Fibroblast of skin of right quadriceps (primary cell): ENCODE measurements at places on chromosomes 5 and 9.

DNA sequence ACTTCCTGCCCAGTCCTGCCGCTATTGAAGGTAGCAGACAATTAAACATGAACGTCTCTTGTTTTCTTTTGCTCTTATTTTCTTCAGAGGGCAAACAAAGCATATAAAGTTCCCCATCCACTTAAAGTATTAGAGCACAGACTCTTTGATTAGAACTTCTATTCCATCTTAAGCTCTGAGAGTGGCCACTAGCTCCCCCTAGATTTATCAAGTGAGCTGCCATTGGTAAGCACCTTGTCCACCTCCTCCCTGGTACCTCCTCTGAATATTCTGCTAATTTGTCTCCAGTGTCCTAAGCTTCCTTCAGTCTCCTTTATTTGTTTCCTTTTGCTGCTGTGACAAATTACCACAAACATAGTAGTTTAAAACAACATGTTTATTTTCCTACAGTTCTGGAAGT, 264.3 kb upstream of the KCNN2 start:
- no peak for DNase-seq

GRCh38 chr9:93486268-93486667, 32.9 kb upstream of the FAM120AOS start:
- DNase-seq = no peak

DNA sequence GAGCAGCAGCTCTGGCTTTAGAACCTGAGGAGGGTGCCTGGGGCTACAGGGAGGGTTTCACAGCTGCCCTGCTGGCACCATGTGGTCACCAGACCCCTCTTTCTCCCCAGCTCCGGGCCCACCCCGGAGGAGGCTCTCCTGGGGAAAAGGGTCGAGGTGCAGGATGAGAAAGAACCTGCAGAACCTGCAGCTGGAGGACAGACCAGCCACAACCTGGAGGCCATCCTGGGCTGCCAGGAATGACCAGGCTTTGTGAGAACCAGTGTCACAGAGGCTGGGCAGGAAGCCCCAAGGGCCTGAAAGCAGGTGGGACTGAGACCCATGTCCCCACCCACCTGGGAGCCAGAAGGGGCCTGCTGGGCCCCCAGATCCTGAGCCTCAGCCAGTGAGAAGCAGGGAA, 23.0 kb downstream of the SEMA4D start:
- DNase-seq = no peak

- DNase-seq = no peak
Observed at GRCh38 chr9:133344979-133345378, 3.0 kb downstream of the MED22 start.

- DNase-seq = no peak
Observed at GRCh38 chr5:109418712-109419352, 9.1 kb upstream of the PJA2 start.

- DNase-seq = no peak
Observed at GRCh38 chr5:54491326-54491725, 26.2 kb upstream of the SNX18 start.

DNA sequence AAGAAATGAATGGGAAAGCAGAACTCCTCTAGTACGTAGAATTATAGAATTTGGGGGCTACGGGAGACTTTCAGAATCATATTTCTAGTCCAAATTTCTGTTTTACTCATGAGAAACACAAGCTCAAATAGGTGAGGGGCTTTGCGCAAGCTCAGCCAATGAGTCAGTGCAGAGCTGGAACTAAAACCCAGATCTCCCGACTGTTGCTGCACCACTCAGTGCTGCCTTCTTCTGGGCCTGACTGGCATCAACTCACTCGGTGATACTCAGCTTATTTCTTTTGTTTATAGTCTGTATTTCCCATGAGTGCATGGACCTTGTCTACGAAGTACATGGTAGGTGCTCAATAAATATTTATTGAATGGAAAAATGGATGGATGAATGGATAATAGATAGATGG, 280.2 kb downstream of the CDK5RAP2 start:
- DNase-seq = no peak

DNA sequence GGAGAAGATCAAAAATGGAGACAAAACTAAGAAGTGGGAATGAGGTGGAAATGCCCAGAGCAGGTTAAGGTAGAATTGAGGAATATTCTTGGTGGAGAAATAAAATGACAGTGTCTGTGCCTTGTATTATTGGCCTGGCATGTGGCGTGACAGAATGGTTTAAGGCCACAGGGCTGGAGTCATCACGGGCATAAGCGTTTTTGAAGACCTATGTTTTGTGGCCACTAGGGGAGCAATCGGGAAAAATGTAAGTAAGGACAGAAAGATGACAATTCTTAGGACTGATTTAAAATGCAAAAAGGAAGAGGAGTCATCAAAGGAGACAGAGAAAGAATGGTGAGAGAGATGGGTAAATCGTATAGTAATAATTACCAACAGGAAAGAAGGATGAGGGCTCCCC, 72.2 kb upstream of the EPB41L4A start:
- no peak for DNase-seq

GRCh38 chr5:43603344-43604217, 601 bp downstream of the NNT start:
- peak; percentile 29 for DNase-seq

DNA sequence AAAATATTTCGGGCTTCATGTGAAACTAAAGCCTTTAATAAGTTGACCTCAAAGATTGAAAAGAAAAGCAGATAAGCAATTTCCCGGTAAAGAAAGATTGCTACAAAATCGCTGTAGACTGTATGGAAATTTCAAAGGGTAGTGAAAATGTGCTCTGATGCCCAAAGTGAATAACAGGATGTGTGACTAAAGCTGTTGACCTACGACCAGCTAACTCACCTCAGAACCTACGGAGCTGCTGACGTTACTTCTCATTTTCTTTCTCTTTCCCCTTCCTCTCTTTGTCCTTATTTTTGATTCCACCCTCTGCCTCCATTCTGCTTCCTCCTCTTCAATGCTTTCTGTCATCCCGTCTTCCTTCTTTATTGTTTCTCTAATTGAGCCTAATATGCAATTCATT, 103.2 kb downstream of the PDE4D start:
- no peak for DNase-seq

GRCh38 chr9:69181908-69182353, 7.9 kb downstream of the TJP2 start:
- DNase-seq = peak; percentile 14

DNA sequence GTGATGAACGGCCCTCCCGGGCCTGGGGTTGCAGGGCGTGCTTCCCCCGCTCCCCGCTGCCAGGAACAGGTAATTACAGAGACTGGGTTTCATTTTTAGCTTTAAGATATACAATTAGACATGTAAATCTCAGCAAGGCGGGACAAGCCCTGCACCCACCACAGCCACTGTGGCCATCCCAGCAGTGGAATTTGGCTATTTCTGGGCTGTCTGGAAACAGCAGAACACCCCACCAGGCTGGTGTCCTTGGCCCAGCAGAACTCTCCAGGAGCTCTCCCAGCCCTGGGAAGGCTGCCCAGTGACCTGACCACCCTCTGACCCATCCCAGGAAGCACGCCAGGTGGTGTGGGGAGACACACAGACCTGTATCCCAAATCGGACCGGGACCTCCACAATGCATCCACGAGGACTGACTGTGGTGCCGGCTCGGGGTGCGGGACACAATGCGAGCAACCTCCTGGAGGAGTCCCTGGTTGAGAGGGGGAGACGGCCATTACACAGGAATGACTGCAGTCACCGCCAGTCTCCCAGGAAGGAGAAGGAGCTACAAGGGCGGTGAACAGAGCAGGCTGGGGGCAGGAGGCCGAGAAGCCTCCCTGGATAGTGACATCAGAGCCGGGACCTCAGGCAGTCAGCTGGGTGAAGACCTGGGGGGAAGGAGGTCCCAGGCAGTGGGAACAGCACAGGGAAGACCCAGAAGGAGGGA, 17.3 kb downstream of the EEIG1 start:
- no peak for DNase-seq

GRCh38 chr5:175452166-175452565, 8.2 kb upstream of the DRD1 start:
- DNase-seq = no peak

DNA sequence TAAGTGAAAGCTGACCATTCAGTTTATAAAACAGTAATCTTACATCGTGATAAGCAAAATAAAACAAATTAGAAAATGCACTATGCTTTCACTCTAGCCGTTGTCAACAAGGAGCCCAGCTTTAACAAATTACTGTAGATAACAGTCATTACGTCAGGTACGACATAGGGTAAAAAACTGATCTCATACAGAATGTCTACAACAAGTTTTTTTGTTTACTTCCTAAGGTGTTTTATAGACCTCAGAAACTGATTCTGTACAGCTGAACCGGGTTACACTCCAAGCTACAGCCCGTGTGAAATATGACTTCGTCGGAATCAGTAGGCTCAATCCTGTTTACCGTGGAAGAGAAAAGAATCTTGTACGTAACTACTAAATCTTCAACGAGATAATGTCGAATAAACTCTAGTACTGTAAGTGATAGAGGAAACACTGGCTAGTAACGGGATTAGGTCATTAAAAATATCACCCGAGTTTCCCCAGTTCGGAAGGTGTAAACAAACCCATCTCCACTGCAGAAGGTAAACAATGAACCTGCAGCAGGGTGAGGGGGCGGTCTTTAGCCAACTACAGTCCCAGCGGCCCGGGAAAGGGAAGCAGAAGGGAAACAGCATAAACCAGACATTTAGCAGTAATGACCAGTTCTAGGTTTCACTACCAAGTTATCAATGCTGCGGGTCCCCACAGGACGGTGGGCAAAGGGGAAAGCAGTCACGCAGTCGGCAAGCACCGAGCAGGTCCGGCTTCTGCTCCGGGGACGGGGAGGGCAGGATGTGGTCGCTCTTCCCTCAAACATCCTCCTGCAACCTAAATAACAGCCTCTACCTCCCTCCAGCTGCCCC, 1.1 kb downstream of the RICTOR start:
- peak; percentile 32 for DNase-seq

GRCh38 chr5:127558273-127558672, 40.8 kb downstream of the PRRC1 start:
- no peak for DNase-seq

DNA sequence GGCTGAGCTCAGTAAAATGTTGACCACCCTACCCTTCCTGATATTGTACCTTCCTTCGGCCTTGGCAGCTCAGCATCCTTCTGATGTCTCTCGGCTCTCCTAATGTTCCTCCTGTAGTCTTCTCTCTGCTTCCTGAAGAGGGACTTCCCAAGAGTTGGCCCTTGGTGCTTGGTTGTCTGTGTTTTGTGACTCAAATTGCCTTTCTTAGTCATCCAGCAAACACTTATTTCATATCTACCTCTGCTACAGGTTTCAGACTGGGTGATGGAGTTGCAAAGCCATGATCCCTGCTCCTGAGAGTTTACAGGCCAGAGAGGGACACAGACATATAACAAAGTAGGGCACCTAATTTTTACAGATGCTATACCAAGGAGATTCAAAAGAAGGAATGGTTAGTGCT, 70.1 kb downstream of the SV2C start:
- DNase-seq = no peak

DNA sequence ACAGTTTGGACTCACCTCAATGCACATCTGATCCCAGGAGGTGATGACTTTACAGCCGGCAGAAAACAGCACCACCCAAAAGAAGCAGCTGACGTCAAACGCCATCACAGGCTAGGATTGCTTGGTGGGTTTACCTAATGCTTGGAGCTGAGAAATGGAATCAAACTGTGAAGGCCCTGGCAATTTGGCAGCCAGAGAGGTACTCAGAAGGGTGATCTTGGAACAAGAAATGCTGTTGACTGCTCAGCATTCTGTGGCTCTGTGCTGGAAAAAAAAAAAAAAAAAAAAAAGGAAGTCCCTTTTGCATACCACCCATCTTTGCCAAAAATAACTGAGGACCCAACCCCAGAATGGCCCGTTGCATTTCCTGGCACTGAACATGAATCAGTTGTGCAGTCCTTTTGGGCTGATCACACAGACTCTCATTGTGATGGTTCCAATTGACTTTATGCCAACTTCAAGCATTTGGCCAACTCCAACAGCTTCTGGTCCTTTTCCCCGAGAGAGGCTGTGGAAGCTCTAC, at the start of gene CD180:
Gene CD180, minus strand, starts transcription at position 263 of the 523 bp plus-strand sequence. Its CDS starts 158 bp downstream, at position 105.
- DNase-seq = no peak

DNA sequence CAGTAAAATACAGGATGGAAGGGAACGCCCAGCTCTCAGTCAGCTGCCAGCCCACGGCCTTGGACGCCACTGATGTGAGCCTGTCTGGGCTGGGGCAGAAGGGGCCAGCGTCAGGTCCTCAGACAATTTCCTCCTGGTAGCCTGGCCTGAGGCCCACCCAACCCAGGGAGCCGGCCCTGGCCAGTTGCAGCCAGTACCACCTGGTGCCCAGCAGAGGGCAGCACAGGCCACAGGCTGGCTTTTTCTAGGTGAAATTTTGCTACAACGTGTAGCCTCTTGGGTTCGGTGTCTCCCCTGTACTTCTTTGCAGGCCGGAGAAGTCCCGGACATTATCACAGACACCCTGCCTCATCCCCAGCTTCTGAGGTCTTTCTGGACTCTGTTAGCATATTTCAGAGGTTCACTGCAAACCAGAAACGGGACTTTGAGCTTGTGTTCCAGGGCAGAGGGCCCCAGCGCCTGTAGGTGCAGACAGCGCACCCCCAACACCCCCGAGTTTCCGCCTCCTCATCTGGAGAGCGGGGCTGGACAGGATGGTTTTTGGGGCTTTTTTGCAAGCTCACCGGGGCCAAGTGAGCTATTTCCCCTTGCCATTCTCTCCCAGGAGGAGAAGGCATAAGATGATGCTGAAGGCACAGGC, 45.9 kb upstream of the KCNMB1 start:
- peak; percentile 40 for DNase-seq

DNA sequence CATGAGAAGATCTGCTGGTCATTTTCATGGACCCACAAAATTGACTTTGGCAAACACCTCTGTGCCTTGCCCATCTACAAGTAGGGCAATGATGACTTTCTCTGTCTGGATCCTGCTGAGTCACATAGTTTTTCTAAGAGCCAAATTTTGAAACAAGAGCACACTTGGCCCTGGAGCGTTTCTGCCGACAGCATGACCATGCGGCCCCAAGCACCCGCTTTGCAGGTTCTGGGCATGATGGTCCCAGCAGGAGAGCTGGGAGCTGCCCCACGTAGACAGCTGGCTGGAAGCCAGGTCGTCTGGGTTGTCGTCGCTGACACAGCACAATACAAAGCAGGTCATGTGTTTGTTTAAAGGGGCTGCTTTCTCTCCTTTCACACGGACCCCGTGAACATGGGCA, 159.8 kb downstream of the SYK start:
- DNase-seq = no peak

GRCh38 chr5:181086026-181086883, 44.7 kb downstream of the OR2V1 start:
- no peak for DNase-seq
